ENCODE measurements at places on chromosomes 1 and 21.

DNA sequence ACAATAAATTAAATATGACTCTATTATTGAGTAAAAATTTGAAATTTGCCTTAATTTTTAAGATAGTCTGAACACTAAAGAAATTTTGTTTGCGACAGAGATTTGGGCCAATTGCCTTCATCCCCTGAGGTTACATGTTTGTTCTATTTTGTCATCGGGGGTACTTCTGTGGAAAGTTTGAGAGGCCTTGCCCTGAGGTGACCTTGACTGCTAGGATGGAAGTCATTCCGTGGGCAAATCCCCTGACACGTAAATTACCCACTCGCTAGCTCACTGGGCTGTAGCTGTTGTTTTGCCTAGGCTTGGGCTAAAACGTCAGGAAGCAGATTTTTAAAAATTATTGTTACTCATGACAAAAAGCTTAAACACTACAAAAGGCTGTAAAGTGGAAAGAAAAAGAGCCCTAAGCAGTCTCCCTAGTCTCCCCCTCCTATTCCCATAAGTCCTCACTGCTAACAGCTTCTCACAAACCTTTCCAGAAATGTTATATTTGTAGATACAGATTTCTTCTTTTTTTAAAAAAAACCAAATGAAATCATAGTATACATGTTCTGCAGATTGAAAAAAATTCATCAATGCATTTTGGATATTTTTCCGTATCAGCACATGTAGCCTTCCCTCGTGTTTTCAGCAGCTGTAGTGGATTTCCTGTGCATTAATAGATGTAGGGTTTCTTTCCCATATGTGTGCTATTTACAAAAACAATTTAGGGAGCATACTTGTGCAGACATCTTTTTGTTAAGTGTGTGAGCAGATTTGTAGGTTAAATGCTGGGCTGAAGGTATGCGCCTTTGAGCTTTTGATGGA lies 142.7 kb downstream of the MRPS6 start:
- no peak for DNase-seq

DNA sequence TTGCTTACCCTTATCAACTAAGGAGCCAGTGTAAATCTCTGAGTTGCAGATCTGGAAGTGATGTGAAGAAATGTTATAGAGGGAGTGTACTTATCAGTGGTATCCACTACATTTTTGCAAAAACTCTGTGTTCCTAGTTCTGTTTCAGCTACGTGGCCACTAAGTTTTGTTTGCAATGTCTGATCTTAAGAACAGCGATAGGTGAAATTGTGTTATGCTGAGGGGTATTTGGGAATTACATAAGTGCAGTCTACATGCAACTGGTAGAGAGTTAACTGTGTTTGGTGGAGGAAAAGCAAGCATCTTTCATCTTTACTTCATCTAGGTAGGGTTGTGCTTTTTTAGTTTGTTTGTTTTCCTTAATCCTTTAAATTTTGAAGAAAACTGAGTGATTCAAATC lies 198.8 kb upstream of the SGIP1 start:
- DNase-seq: no peak

DNA sequence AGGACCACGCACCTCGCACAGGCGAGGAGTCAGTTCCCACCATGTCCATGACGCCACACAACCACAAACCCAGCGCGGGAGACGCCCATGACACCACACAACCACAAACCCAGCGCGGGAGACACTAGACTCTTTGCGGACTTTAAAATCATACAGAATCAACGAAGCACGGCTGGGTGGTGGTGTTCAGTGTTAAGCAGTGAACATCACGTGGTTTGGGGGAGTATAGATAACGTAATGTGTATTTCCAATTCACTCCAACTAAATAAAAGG lies 19.2 kb downstream of the PTTG1IP start:
- no peak for DNase-seq

GRCh38 chr21:33088384-33088783 lies 18.4 kb downstream of the OLIG1 start:
- DNase-seq: no peak

DNA sequence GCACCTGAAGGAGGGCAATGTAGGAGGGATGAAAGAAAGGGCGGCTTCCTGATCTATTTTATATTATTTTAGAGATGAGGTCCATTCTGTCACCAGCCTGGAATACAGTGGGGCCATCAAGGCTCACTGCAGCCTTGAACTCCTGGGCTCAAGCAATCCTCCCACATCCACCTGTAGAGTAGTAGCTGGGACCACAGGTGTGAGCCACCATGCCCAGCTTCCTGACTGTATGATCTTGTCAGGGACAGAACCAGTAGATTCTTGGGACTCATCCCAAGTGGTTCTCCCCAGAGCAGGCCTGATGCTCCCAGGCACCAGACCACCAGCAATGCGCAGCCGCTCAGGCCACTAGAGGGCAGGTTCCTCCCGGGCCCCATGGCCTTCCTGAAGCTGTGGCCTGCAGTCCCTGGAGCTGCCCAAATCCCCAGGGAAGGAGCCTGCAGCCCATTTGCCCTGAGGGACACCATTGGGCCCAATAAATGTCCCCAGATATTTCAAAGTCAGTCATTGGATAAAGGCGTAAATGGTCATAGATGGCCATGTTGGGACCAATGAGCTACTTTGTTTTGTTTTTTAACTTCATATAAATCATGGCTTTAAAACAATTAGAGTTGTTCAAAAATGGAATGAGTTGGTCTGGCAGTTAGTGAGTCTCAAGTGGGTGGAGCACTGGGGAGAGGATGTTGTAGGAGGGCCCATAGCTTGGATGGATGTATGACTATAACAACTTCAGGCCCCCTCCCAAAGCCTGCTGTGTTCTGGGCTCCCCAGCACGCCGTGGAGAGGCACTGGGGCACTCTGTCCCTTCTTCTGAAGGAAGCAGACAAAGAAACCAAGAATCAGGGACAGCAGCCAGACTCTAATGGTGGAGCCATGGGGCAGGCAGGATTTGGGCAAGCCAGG lies 44.7 kb upstream of the GOLT1A start:
- DNase-seq: no peak

GRCh38 chr1:230820568-230820967 lies 47.8 kb downstream of the C1orf198 start:
- DNase-seq: no peak

DNA sequence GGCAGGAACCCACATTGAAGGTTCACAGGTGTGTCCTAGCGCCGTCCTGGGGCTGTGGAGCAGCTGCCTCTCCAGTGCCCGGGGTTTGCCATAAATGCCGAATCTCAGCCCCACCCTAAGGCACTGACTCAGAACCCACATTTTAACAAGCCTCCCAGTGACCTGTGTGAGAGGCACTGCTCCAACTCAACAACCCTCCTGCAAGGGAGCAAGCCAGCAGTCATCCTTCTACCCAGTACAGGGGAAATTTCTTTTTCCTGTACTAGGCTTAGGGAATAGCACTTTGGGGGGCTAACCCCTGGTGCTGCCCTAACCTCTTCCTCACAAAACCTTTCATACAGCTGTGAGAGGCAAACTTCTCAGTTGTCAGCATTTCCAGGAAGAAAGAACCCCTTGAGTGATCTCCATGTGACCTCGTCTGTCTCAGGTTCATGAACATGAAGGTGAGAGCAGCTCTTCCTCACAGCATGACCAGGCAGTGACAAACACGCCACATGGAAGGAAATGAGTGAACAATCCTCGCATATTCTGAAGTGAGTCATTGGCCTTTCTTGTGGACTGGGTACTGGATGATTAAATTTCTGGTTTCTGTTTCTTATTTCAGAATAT lies 11.4 kb upstream of the BCAR3 start:
- DNase-seq: no peak

Data from activated CD8-positive, alpha-beta memory T cell treated with anti-CD3 and anti-CD28 coated beads for 1 hour (primary cell).